Stimulated activated CD4-positive, alpha-beta T cell treated with anti-CD3 and anti-CD28 coated beads, Interleukin-4, amount 100 ng/mL, for 24 hours (primary cell): ENCODE measurements at places on chromosomes 3 and 15.
A peak's percentile ranks its signal among the peaks of the same experiment; 100 is the strongest.

GRCh38 chr3:48899273-48899672, 591 bp upstream of the SLC25A20 start:
- peak; percentile 14 for DNase-seq

DNA sequence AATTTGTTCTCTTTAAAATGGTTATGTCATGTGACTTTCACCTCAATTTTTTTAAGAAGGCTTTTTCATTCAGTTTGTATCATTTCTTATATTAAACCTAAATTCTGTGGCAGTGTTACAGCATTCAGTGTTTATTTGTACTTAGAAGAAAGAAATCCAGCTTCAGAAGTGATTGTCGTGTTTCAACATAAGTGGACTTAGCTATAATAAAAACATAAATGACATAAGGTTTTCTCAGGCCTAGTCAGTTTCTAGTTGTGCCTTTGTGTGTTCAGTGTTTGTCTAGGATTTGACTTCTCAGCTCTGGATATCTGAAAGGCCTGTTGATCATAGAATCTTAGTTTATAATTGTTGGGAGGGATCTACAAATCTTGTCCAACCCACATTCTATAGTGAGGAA, 80.5 kb downstream of the STT3B start:
- DNase-seq = no peak

GRCh38 chr15:54227569-54227968, 249.3 kb downstream of the UNC13C start:
- no peak for DNase-seq

- DNase-seq = peak; percentile 39
These were observed 67.2 kb upstream of the TP63 start for GRCh38 chr3:189563853-189564563.

GRCh38 chr15:35442742-35443141, 103.2 kb downstream of the DPH6 start:
- no peak for DNase-seq

- DNase-seq = no peak
These were observed 2.8 kb downstream of the SEMA4B start for GRCh38 chr15:90203922-90204321.

DNA sequence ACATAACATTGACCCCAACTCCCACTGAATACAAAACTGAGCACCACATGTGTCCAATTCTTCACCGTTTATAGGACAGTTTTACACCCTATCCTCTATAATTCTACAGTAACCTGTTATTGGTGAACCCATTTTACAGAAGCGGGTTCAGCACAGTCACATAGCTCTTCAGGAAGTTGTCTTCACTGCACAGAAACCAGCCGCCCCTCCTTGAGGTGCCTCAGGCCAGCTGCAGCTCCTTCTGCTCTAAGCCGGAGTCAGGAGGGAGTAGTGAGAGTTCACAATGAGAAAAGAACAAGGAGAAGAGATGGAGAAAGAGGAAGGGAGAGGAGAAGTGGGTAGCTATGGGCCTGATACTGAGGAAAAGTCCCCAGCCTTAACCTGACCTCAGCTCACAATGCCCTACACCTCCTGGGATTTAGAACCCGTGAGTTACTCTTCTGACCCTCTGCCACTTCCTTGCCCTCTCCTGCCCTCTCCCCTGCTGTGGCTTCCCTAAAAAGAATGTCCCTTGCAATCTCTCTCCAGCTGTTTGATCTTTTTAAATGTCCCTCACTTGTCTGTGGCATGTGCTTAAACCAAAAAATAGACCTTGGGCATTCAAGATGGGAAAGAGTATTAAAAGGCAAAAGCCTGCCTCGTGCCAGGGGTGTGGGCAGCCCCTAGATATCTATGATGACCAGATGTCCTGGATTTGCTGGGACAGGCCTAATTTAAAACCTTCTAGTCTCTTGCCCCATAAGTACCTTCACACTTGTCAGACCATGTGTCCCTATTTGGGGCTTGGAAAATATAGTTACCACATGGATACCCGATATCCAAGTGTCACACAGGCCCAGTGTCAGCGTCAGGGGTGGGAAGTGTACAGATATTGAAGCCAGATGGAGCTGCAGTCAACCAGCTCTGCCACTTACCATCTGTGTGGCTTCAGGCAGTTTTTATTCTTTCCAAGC, 71.3 kb upstream of the HES1 start:
- DNase-seq = no peak

- no peak for DNase-seq
These were observed 27.8 kb downstream of the IL5RA start for GRCh38 chr3:3082234-3082924.
